ENCODE measurements at places on chromosomes 16 and 17.

DNA sequence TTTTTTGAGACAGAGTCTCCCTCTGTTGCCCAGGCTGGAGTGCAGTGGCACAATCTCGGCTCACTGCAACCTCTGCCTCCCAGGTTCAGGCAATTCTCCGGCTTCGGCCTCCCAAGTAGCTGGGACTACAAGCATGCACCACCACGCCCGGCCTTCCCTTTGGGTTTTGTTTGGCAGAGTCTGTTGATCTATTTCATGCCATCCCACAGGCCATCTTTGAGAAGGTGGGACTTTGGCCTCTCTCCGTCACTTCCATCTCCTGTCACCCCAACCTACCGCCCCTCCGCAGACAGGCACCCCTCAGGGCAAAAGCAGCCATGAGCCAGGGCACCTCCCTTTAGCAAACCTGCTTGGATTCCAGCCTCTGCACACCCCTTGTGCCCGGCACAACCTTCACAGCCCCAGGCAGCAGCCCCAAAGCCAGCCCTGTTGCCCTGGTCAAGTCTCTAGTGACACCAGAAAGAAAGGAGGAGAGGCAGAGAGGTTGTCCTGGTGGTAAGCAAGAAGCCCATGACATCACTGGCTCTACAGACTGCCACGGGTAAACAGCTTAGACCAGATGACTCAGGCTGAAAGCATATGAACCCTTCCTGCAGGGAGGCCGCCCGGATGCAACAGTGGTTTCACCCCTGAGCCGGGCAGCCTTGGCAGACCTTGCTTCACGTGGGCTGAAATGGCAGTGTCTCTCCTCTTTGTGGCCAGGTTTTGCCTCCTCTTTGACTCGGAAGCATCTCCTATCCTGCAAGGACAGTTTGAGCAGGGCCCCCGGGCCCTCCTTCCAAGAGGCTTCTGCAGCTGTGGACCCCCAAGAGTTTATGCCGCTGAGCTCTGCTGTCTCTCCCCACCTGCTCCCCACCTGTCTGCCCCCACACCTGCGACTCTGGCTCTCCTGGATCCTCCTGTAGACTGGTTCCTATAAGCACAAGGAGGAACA lies 8.1 kb upstream of the TIMP2 start:
- no peak for DNase-seq

- no peak for DNase-seq
Measured at GRCh38 chr16:4797805-4798252, 2.7 kb downstream of the SMIM22 start.

- no peak for DNase-seq
Measured at GRCh38 chr16:69240331-69240730, 53.4 kb downstream of the SNTB2 start.

GRCh38 chr16:87160701-87161337 lies 156.4 kb downstream of the C16orf95 start:
- DNase-seq = no peak

GRCh38 chr16:89277641-89278341 lies 60.3 kb downstream of the ZNF778 start:
- DNase-seq = no peak

DNA sequence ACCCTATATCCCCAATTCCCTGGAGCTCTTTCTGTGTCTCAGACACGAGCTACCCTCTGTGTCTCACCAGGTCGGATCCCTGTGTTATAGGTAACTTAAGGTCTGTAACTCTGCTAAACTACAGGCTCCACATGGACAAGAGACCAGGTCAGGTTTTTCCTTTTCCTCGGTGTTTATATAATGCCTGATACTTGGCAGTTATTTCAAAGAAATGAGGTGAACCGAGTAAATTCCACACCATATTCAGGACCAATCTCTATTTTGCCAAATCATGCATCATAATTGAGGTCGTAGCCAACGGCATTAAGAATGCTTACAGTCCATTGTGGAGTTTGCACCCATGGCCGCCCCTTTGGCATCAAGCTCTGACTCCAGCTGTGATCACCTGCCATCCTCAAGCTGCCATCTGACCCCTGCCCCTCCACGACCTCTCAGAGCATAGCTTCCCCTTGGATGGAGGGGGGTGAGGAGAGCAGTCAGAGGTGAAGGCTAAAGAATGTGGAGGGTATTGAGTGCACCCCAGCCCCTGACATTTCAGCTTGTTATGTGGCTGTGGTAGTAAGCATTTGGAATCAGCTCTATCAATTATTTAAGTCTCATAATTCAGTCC lies 434.7 kb upstream of the RBFOX1 start:
- no peak for DNase-seq

- DNase-seq = no peak
Measured at GRCh38 chr17:39222151-39222550, 3.6 kb downstream of the STAC2 start.

DNA sequence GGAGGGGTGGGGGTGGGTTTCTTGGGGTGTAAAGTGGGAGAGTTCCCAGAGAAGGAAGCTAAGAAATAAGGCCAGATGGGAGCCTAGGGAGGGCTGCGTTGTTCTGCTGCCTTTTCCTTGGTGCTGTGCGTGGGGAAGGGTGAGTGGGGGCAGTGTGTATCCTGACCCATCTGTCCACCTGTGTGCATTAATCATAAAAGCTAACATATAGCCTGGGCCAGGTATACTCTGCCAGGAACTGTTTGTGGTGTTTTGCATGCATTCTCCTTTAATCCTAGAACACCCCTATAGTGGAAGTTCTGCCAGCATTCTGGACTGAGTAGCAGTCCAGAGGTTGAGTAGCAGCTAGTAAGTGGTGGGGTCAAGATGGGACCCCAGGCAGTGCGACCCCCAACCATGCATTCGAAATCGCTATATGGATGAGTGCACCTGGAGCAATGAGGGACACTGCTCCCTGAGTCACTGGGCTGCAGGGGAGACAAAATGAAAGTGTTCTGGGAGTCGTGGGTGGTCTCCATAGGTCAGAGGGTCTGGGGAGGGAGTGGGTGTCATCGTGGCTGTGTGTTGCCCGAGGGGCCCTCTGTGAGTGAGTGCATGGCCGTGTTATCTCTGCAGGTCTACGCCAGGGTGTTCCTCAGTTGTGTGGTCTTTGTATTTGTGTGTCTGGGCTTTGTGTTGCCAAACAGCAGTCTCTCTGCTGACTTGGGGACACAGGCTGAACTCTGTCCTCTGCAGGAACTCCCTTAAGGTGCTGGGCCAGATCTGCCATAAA lies 1.3 kb downstream of the ERBB2 start:
- DNase-seq = no peak

DNA sequence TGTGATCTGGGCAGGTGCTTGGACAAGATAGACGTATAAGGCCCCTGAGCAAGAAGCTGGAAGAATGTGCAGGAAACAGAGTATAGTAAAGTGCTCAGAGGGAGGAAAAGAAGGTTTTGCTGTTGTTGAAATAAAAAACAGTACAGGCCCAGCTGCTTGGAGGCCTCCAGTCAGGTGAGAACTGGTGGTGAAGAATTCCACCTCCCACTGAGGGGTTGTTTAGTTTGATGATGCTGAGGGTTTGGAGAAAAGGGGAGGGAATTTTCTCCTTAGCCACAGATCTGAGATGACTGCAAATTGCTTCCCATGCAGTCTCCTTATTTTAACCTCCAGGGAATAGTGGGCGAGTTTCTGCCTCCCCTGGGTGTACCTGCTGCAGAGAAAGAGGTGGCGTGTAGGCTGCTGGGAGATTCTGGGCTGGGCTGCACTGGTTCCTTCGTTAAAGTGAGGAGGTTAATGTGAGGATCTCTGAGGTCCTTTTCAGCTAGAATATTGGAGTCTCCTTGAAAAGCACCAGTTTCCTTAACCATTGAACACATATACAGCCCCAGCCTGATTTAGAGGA lies 25.8 kb downstream of the SMPD3 start:
- no peak for DNase-seq

GRCh38 chr16:27311448-27311830 lies 2.3 kb upstream of the IL4R start:
- no peak for DNase-seq

GRCh38 chr17:15954222-15954621 lies 9.3 kb downstream of the ADORA2B start:
- DNase-seq = no peak

GRCh38 chr16:81882559-81882958 lies 103.5 kb downstream of the PLCG2 start:
- no peak for DNase-seq

DNA sequence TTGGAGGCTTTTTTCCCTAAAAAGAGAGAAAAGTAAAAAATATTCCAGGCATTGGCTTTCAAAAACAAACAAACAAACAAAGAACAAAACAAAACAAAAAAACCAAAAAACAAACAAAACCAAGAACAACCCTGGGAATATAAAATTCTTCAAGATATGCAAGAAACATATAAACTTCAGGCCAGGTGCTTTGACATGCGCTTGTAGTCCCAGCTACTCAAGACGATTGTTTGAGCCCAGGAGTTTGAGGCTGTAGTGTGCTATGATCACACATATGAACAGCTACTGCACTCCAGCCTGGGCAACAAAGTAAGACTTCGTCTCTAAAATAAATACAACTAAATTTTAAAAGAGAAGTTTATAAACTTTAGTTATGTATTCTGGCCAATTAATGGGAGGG lies 52.5 kb upstream of the TEX2 start:
- no peak for DNase-seq

DNA sequence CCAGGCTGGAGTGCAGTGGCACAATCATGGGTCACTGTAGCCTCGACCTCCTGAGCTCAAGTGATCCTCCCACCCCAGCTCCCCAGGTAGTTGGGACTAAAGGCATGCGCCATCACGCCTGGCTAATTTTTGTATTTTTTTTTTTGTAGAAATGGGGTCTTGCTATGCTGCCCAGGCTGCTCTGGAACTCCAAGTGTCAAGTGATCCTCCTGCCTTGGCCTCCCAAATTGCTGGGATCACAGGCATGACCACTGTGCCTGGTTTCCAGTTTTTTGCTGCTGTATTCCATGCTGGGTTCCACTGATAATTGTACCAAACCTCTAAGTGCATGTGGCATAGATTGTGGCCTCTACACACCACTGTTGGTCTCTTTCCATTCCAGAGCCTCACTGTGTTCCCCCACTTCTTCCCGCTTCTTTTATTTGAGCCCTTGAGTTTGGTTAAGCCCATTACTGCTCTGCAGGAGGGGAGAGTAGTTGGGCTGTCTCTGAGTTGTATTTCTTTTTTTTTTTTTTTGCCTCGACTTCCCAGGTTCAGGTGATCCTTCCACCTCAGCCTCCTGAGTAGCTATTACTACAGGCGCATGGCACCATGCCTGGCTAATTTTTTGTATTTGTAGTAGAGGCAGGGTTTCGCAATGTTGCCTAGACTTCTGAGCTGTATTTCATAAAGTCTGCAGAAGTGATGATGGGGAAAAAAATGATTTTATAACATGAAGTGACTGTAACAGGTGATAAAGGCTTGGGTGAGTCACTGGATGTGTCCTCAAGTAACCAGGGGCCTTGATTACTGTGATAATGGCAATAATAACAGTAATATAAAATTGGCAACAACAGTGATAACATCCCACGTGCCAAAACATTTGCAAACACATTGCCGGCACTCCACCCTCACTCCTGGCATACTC lies 30.0 kb downstream of the EEF2K start:
- DNase-seq = no peak

DNA sequence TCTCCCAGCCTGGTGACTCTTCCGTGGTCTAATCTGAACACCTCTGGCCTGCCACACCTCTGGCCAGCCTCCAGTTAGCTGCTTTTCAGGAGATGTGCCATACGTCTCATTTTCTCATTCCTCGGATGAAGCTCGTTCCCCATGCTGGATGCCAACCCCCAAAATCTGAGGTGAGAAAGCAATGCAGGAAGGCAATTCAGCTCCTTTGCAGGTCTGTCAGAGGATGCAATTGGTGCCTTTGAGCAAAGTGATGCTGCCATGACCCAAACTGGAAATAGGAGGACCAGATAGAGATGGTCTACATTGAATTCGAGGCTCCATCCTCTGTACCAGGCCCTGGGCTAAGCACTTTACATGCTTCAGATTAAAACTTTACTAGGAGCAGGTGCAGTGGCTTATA lies 11.0 kb upstream of the CUEDC1 start:
- no peak for DNase-seq

DNA sequence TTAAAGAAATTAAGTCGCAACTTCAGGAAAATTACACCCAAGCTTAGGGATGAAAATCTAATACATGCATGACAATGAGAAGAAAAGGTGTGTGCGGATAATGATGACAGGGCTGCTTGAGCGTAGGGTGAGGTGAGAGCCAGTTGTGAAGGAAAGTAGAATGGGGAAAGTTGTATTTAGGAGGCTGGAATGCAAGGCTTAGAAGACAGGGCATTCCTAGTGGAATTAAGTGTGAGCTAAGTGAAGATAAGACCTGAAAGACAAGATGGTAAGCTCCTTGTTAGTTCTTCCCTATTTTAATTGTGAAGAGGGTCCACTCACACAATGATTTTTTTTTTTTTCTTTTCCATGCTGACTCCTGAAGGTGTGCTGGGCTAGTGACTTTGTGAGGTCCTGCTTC lies 519.5 kb upstream of the SALL1 start:
- no peak for DNase-seq

GRCh38 chr16:79751471-79752184 lies 151.1 kb upstream of the MAF start:
- peak; percentile 57 for DNase-seq

- no peak for DNase-seq
Measured at GRCh38 chr17:58679263-58680037, 12.4 kb downstream of the TEX14 start.

DNA sequence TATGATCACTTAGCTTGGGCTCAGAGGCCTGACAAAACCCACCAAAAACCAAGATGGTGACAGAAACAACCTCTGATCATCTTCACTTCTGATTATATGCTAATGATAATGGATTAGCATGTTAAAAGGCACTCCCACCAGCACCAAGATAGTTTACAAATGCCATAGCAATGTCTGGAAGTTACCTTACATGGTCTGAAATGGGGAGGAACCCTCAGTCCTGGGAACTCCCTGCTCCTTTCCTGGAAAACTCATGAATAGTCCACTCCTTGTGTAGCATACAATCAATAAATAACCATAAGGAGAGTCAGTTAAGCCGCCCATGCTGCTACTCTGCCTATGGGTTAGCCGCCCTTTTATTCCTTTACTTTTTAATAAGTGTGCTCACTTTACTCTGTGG lies 120.0 kb upstream of the HS3ST4 start:
- DNase-seq = no peak

DNA sequence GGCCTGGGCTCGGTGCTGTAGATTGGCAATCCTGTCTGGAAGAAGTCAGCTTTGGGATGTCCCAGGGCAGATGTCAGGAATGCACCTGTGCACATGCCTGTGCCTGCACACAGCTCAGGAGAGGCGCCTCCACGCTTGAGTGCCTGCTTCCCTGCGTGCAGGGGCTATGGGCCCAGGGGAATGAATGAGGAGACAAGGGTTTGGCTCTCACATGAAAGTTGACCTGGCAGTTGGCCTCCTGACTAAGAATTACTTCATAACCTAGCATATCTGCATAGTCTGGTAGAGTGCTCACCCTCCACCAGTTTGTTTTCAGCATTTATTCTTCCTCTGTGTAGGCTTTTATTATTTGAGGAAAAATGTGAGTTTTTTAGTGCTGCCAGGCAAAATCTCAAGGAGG lies 50.0 kb downstream of the PLD6 start:
- DNase-seq = no peak

GRCh38 chr17:61303817-61304096 lies 95.9 kb upstream of the TBX2 start:
- no peak for DNase-seq

GRCh38 chr16:11356573-11357331 lies 11.5 kb downstream of the RMI2 start:
- DNase-seq = peak; percentile 42

Data from globus pallidus (tissue), 1 donor.